ENCODE measurements at places on chromosomes 6 and 20.

GRCh38 chr20:41643504-41643938 lies 25.3 kb upstream of the CHD6 start:
- DNase-seq = no peak

DNA sequence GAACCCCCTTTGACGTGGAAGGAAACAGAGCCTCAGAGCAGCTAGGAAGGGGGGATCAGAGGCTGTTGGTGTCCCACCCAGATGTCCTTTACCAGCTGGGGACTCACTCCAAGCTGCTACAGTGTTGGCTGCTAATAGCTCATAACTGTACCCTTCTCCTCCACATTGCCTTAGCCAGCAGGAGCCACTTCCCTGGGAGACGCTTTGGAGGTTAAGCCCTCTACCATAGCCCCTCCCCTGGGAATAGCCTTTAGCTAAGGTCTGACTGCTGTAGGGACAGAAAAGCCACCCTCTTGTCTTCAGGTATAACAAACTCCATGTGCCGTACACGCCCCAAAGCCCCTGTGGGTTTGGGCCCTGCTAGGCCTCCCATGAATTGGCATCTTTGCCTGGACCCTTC lies 238.6 kb downstream of the LRFN2 start:
- no peak for DNase-seq

DNA sequence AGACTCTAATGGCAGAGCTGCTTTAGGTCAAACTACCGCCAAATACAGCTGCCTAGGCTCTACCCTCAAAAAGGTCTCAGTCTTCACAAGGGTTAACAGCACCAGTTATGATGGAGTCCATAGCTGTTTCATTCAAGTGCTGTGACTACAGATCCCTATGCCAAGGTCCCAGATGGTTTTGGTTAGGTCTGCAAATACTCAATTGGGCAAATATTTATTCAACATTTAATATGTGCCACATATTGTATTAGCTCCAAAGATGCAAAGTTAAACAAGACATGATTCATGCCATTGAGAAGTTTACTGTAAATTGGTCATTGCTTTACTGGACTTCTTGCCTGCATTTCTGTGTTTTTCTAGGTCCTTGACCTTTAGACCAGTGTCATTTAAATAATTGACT lies 55.8 kb upstream of the TFAP2D start:
- no peak for DNase-seq

GRCh38 chr20:38092915-38093314 lies 59.4 kb downstream of the RPRD1B start:
- no peak for DNase-seq

DNA sequence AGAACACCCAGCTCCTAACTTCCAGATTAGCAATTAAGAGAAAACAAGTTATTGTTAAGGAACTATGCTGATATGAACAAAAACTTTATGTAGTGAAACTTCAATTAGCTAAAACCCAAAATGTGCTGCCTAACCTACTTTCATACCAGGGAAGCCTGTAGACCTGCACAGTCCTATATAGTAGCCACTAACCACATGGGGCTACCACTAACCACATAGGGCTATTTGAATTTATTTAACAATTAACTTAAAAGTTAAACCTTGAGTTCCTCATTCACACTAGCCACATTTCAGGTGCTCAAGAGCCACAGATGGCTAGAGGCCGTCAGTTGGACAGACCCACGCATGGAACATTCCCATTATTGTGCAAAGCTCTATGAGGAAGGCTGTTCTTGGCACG lies 72.4 kb upstream of the LAMP5 start:
- no peak for DNase-seq

GRCh38 chr6:158584236-158584651 lies 24.4 kb downstream of the TMEM181 start:
- no peak for DNase-seq

- no peak for DNase-seq
Measured at GRCh38 chr6:32931211-32931610, 9.6 kb downstream of the HLA-DMB start.

DNA sequence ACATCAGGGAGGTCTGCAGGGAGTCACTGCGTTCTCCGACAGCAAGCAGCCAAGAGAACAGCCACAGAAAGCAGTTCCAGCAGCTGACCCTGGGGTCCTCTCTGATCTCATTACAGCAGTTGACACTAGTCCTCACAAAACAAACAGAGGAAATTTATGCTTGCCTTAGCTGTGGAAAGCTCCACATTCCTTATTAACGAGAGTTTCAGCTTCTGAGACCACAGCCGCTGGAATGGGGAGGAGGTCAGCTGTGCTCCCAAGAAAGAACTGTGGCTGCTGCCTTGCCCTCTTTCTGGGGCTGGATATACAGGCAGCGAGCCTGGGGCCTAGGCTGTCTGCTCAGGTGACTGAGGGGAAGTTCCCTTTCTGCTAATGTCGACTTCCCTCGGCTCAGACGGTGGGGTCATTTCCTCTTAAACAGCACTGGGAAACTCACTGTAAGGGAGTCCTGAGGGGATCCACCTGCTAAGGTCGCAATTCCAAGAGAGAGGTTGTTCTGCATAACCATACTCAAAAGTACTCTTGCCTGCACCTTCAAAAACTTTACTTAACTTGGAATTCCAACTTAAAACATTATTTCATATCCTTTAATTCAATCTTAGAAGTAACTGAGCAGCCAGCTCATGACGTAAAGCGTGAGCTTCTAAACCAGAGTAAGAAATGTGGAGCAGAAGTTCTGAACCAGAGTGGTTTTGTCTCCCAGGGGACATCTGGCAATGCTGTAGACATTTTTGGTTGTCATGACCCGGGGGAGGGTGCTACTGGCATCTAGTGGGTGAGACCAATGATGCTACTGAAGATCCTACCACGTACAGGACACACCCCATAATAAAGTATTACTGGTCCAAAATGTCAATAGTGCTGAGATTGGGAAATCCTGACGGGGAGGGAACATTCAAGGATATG lies 80.3 kb downstream of the BACH2 start:
- DNase-seq = peak; percentile 56

DNA sequence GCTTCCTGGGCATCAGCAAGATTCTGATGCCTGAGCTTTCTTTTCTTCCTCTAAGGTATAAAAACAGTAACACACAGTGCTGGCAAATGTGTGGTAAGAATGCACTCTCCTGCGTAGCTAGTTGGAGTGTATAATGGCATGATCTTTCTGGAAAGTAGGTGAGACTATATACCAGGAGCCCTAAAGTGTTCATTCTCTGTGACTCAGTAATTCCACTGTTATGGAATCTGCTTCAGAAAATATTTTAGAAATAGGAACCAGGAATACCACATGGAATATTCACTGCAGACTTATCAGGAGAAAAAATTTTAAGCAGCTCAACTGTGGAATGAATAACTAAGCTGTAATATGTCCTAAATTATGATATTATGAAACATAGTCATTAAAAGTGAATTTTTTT lies 16.9 kb upstream of the CSE1L start:
- no peak for DNase-seq

- DNase-seq = no peak
Measured at GRCh38 chr6:89564752-89565427, 73.7 kb downstream of the LYRM2 start.

- no peak for DNase-seq
Measured at GRCh38 chr6:143620447-143620846, 57.3 kb upstream of the PHACTR2 start.

DNA sequence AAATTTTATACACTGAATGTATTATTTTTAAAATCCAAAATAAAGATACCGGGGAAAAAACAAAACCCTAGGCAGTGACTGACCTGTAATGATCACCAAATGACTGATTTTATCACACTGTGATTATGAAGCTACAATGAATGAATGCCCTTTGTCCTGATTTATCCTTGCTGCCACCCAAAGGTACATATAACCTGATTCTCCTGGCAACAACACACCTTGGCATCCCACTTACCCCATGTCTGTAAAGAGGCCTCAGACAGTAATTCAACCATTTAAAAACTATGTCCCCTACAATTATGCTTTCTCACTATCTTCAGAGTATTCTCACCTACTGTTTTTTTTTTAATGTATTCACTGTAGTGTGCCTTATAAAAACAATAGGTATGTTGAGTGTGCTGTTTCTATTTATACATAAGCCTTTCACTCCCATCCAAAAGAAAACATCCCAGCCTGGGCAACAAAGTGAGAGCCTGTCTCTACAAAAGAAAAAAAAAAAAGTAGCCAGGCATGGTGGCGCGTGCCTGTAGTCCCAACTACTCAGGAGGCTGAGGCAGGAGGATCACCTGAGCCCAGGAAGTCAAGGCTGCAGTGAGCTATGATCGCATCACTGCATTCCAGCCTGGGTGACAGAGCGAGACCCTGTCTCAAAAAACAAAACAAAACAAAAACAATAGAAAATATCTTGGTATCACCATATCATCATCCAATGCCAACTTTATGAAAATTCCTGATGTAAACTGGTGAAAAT lies 21.7 kb downstream of the B4GALT5 start:
- no peak for DNase-seq

DNA sequence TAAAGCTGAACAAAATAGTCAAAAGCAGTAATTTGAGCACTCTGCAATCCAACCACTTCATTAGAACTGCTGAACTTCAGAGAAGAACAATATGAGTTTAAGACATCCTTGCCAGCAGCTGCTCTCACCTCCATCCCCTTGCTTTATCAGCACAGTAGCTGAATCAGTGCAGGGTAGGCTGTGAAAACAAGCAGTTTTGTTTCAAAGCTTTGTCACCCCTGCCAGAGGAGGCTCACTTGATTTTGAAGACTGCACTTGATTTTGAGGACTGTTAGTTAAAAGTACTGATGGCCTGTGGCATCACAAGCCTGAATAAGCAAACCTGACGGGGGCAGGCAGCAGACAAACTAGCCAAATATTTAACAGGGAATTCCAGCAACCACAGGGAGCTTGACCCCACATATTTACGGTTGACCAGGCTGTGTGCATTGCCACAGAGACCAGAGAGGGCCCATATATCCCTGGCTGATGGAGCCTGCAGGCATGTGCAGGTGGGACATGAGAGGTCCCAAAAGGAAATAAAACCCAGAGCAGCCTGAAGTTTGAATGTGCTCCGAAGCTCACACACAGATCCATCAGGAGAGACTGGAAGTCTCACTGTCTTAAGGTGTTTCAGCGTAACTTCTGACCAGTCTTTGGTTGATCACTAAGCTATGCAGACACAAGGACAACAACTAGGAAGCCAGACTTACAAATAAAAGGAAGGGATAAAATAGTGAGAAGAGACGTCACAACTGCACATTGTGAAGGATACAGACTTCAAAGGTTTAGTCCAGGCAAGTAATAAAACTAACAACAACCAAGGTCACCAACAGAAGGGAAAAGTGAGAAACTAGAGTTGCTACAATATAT lies 97.4 kb downstream of the PDSS2 start:
- no peak for DNase-seq

GRCh38 chr6:105431226-105431625 lies 28.3 kb upstream of the PREP start:
- DNase-seq = peak; percentile 60

DNA sequence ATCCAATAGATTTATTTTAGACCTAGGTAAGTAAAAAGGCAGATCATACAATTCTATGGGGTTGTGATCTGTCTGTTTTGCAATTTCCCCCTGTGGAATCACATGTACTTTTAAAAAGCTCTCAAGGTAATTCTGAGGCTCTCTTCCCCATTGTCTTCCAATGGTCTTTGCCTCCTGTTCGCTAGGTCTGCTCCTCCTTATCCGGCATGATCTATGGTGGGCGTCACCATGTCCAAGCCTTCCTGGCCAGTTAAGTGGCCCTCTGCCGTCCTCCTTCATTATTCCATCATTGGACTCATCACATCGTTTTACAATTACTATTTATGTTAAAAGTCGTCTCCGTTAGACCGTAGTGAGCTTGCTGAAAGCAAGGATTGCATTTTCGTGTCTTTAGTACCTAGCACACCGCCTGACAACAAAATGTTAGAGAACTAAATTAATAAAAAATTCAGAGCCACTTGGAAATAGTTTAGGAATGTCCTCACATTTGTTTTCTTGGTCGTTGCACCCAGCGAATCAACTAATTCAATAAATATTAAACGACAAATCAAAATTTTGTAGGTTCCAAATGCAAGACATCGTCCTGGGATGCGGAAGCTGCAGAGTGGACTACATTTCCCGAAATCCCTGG lies 2.2 kb upstream of the STXBP5 start:
- peak; percentile 23 for DNase-seq

Data from CD4-positive, alpha-beta T cell treated with Interleukin-21 for 1 hour (primary cell).